ENCODE measurements at places on chromosomes 3 and 15.

DNA sequence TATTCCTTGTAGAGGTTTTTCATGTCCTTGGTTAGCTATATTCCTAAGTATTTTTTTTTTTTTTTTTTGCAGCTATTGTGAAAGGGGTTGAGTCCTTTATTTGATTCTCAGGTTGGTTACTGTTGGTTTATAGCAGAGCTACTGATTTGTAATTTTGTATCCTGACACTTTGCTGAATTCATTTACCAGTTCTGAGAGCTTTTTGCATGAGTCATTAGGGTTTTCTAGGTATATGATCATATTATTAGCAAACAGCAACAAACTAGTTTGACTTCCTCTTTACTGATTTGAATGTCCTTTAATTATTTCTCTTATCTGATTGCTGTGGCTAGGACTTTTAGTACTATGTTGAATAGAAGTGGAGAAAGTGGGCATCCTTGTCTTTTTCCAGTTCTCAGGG lies 737.4 kb downstream of the ZNF385D start:
- no peak for DNase-seq

- DNase-seq = no peak
Observed at GRCh38 chr3:101849714-101850245, 466 bp downstream of the NFKBIZ start.

- no peak for DNase-seq
Observed at GRCh38 chr3:56125358-56126005, 342.8 kb downstream of the ERC2 start.

GRCh38 chr3:161413127-161413854 lies 42.0 kb upstream of the SPTSSB start:
- DNase-seq = no peak

- DNase-seq = no peak
Observed at GRCh38 chr15:76146812-76147211, 87.0 kb downstream of the TMEM266 start.

- no peak for DNase-seq
Observed at GRCh38 chr3:103459815-103460214, 1025.0 kb downstream of the ZPLD1 start.

All from NCI-H524 treated with DMSO at 0.1 percent for 48 hours (cell line).